Right atrium auricular region (tissue), 2 donors: ENCODE measurements at places on chromosomes 7 and 10. TPM values are rescaled to one million over a fixed set of nuclear protein-coding genes. Genes with fewer than 3 reads are reported as not detected.

The AQP1 gene
- total RNA-seq = 353 TPM

The USP54 gene
- total RNA-seq = 22.3 TPM

The POLR2J gene
- total RNA-seq = 19.2 TPM

The PILRA gene
- 2.6 TPM for total RNA-seq

The NOS3 gene
- 14.5 TPM for total RNA-seq

The POLR2J3 gene
- total RNA-seq = 6.2 TPM

The PHKG1 gene
- total RNA-seq = 11.7 TPM

The MACC1 gene
- total RNA-seq = 0.26 TPM

The MORN4 gene
- total RNA-seq = 27.0 TPM

The ARMH3 gene
- 28.5 TPM for total RNA-seq

The STK31 gene
- 0.33 TPM for total RNA-seq

DNA sequence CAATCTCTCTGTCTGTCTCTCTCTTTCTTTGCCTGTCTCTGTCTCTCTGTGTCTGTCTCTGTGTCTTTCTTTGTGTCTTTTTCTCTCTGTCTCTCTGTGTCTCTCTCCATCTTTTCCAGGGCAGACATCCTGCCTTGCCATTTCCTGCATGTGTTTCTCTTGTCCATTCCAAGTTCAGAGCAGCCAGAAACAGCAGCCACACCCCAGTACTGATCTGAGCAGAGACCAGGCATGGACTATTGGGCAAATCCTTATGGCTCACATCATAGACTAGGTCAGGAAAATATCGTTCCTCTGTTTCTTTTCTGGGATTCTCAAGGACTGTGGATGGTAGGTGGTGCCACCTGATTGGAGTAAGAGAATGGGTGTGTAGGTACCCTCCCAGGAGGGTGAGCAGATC, 95.8 kb downstream of the RAMP3 start:
- no peak for DNase-seq

GRCh38 chr7:155470186-155470487, 12.2 kb downstream of the EN2 start:
- no peak for DNase-seq

DNA sequence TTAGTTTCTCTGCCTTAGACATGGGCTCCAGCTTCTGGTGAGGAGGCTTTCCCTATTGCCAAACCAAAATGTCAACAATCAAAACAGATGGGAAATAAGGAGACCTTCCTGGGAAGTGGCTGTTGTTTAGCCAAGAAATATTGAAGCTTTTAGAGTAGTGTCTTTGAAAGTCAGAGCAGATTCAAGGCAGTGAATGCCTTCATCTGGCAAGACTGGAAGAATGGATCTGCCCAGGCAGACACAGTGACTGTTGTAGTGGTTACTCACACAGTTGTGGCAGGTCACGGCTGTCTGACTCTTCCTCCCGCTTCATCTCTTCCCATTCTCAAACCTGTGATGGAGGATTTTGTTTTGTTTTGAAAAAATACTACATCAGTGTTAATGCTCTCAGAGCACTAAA, 154.1 kb upstream of the ADO start:
- no peak for DNase-seq

DNA sequence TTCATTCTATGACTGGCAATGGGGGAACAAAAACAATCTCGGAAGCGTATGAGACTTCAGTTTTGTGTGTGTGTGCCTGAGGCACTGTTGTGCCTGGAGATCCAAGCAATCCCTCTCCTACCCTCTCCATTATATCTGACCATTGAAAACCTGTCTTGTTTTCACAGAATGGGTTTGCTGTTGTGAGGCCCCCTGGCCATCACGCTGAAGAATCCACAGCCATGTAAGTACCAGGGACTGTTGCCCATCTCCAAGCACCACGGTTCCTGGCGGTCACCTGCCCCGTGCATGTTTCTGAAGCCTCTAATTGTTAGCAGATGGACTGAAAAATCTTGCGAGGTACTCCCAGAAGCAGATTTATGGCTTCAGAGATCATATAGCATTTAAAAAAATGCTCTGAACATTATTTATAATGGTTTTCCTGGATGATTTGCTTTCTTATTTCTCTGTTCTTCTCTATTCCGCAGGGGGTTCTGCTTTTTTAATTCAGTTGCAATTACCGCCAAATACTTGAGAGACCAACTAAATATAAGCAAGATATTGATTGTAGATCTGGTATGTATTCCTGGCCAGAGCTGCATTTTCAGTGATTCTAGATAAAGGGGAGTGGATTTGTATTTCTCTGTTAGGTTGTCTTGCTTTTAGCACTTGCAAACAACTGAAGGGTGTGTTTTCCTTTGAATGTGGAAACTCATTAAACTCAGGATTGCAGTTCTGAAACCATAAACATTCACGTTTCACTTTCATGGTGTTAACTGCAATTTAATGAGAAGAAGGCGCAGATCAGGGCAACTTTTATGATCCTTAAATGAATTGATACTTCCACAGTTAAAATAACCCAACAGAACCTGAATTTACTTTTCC, 288.2 kb downstream of the TWIST1 start:
- DNase-seq = no peak

DNA sequence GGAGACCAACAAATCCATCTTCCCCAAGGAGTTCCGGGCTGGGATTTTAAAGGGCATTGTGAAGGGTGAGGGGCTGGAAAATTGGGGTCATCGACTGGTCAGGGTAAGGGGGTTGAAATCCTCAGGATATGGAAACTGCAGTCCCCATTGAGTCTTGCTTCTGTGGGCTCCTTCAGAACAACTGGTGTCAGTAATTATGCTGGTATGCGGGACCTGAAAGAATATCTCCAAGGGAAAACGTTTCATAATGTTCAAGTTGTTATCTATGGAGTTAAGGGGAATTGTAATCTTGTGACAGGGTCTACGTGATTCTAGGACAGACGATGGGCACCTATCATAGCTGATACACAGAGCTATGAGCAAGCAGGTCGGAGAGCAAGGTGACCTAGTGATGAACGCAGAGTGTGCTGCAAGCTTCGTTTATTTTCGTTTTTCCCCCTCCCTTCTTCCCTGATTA, 494 bp upstream of the RHBDD2 start:
- no peak for DNase-seq

- DNase-seq = no peak
Measured at GRCh38 chr10:31035266-31035798, 3.7 kb upstream of the ZNF438 start.

DNA sequence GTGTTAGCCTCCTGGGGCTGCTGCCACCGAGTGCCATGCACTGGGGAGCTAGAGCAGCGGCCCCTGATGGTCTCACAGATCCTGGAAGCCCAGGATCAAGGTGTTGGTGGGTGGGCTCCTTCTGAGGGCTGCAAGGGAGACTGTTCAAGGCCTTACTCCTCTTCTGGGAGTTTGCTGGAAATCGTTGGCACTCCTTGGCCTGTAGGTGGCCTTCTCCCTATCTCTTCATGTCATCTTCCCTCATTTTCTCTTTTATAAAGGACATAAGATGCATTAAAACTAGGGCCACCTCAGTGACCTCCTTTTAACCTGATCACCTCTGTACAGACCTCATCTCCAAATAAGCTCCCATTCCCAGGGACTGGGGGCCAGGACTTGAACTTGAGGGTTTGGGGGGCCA, 27.0 kb upstream of the ZNF862 start:
- no peak for DNase-seq

GRCh38 chr7:92790992-92791391, 45.4 kb downstream of the CDK6 start:
- no peak for DNase-seq

DNA sequence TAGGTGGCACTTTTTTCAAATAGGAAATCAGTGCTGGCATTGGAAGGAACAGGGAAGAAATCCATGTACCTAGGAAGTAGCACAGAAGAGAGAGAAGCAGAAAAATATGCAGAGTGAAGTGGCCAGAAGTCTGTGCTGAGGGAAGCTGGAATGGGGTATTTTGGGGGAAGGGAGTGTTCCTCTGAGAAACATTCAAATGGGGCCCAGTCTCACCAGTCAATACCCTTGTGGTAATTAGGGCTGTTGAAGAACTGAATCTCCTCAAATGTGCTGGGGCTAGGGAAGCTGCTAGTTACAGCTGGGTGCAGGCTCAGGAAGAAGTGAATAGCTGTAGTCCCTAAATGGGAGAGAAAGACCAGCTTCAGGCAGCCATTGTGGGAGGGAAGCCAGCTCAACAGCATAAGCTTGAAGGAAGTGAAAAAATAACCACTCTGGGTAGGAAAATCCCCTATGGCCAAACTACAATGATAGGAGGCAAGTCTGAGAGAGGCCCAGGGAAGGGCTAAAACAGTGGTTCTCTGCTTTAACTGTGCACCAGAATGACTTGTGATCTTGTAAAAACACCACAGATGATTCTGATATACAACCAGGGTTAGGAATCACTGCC, 7.6 kb downstream of the NDST2 start:
- no peak for DNase-seq

GRCh38 chr10:117318909-117319308, 56.3 kb downstream of the PDZD8 start:
- DNase-seq = no peak

DNA sequence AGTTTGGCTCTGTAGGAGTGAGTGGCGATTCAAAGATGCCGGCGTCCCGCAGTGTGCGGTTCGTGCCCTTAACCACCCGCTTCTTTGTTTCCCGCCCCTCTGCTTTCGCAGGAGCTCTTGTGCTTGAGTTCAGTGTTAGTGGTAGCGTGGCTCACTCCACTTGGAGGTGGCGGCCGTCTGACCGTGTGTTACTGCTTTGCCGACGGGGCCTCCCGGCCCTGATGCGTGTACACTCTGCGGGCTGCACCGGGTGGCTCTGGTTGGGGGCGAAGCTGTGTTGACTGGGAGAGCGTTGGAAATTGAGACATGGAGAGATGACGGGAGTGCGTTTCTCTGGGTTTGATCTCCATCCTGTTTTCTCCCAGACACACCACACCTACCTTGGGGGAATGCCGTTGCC, 31.4 kb downstream of the SHH start:
- DNase-seq = no peak

GRCh38 chr10:89369156-89370105, 8.4 kb upstream of the IFIT1B start:
- DNase-seq = no peak

GRCh38 chr7:50795831-50796230, 13.1 kb upstream of the GRB10 start:
- DNase-seq = no peak

DNA sequence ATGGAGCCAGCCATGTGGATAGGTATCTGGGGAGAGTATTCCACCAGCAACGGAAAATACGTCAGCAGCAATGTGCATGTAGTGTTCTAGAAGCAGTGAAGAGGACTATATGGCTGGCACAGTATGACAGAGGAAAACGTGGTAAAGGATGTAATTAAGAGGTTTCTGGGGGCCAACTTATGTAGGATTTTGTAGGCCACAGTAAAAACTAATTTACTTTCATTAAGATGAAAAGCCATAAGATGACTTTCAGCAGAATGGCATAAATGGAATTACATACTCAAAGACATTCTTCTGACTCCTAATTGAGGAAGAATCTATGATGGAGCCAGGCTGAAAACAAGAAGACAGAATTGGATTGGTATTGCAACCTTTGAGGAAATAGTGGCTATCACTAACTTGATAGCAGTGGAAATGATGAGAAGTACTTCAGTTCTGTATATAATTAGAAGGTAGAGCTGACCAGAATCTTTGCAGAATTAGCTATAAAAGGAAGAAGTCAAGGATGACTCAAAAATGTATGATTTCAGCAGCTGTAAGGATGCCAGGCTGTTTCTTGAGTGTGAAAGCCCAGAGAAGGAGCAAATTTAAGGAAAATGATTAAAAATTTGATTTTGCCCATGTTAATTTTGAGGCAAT, 156.7 kb downstream of the MBL2 start:
- DNase-seq = no peak

DNA sequence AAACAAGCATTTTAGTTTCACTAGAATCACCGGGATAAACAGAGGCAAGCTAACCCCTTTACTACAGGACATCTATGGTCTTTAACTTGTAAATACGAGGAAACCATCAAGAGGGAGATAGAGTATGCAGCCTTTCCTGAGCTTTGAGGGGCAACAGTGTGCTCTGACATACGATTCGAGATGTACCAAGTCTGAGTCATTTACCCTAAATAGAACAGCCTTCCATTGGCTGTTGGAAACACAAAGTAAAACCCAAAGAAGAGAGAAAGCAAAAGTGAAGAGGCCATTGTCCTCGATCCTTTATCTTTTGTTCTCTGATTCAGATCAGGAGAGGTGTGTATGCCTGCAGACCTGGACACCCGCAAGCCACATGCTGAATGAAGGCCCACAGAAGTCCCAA, 289.5 kb downstream of the KCNMA1 start:
- no peak for DNase-seq

DNA sequence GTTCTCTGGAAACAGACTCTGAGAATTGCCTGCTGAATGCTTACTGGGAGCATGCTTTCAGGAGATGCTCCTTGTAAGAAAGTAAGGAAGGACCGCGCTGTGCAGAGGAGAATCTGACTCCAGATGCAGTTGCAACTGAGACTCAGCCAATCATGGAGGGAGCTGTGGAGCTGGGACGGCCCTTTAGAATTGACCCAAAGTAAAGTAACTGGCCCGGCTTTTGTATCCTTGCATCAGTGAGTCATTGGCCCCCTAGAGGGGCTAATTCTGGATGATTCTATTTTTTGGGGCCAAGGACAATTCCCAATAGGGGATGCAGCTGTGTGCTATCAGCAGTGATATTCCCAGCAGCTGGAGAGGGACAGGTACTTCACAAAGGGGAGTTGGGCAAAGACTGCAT, 170.4 kb downstream of the PTEN start:
- DNase-seq = no peak

GRCh38 chr7:3480197-3480596, 179.1 kb downstream of the SDK1 start:
- DNase-seq = no peak

DNA sequence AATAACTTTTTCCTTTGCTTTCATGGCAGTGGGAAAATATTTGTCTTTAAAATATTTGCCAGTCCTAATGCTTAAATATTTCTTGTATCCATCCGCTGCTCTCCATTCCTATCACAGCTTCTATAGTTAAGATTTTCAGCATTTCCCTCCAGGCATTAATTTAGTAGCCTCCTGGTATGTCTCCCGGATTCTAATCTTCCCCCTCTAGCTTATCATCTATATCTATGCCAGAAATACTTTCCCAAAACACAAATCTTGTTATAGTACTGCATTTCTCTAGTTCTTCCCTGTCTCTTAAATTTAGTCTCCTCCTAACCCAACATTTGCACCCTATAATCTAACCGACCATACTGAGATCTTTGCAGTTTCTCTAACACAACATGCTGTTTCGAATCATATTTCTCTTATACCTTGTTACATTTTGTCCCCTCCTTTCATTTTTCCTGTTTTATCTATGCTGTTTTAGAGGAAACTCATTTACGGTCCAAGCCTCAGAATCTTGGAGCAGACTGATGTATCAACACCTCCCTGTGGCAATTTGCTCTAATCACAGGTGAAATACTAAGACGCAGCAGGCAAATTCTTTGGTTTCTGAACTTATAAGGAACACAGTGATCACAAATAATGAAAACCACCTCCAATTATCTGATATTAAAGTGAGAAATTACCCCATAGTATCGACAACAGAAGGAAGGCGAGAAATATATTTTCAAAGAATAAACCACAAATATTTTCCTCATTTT, 10.3 kb downstream of the CNTNAP2 start:
- DNase-seq = no peak
